ENCODE measurements at places on chromosomes 5 and 9. TPM values are rescaled to one million over a fixed set of nuclear protein-coding genes. Genes with fewer than 3 reads are reported as not detected.

The RMRP gene
- total RNA-seq: 7,466 TPM

The SLC46A2 gene
- total RNA-seq: 0.47 TPM

The NIM1K gene
- total RNA-seq: 1.1 TPM

The CDKN2A gene
- total RNA-seq: 4.9 TPM

The CSF2 gene
- total RNA-seq: not detected

The SPAG8 gene
- 0.97 TPM for total RNA-seq

- no peak for DNase-seq
Measured at GRCh38 chr5:35115920-35116319, 68.2 kb upstream of the AGXT2 start.

- no peak for DNase-seq
Measured at GRCh38 chr5:123244458-123244857, 155.4 kb downstream of the PRDM6 start.

DNA sequence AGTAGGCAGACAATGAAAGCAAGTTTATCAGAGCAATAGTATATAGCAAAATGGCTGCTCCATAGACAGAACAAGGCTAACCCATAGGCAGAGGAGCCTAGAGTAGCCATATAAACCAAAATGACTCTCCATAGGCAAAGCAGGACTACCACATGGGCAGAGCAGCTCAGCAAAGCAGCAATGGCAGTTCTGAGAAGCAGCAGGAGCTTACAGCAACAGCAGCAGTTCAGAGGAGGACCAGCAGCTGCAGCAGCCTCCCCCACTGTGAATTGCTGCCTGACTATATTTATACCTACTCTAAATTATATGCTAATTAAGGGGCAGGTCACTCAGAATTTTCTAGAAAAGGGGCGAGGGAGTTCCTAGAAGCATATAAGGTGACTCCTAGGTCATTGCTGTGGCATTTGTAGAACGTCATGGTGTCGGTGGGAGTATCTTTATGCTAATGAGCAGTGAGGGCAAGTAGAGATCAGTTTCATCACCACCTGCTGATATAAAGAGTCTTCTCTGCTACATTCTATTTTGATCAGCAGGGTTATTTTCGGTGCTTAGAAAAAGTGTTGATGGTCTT is 1115.5 kb downstream of the DTWD2 start:
- DNase-seq: no peak

DNA sequence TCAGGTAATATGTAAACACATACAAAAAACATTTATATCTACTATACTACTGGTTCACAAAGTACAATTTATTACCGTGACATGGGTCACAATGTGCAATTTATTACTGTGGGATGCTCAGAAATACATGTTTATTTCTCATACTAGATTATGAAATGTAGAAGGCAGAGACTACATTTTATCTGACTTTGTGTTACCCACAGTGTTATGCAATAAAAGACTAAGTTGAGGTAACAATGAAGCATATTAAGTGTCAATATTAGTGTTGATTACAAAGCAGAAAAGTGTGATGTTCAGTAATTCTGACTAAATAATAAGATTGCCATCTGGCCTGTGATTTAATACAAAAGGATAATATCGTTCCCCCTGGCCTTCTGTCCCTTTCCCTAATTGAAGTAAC is 42.4 kb downstream of the CPLANE1 start:
- DNase-seq: no peak

DNA sequence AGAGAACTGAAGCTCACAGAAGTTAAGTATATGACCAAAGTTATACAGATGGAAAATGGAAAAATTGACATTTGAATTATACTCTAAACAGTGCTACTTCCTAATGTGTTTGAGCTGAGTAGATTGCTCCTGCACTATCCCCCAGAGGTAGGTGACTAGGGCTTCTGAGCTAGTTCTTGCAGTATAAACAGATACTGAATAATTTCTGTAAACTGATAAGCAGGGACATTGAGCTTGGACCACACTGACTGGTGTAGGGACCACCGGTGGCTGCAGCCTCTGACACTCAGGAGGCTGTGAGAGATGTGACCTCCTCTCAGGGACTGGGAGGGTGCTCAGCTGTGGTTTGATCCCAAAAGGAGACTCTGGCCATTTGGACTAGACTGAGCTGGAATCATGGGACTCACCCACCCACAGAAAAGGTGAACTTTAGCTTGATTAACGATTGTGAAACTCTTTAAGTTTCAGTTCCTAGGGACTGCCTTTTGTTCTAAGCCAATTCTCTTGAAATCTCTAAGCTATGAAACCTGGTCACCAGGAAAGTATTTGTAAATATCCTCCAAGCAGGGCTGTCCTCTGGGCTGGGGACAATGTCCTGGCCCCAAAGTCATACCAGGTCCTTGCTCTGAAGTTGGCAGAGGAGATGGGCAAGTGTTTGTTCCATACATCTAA is 291.5 kb downstream of the SEC61B start:
- no peak for DNase-seq

DNA sequence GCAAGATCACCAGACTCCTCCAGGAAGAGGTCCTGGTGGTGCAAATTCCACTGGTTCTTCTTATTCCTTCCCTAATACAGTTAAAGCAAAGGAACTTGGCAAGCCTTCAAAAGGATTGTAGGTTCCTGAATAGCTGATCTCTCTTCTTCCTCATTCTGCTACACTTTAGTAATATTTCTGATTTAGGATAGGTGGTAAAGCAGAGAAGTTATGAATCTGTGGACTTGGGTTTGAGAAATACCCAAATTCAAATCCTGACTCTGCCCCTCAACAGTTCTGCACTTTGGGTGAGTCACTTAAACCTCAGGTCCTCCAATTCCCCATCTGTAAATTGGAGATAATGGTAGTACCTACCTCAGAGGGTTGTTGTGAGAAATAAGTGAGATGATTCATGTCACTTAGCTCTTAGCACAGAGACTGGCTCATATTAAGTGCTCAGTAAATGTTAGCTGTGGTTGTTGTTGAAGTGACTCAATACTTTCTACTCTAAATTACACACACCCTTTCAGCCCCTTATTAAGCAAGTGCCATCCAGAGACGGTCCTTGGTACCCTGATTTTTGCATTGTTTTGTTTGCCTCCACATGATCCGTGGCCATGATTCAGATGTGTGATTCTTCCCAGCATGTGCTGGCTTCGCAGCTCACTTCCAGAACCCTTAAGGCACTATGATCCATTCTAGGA is 5.2 kb downstream of the SH3RF2 start:
- DNase-seq: no peak

DNA sequence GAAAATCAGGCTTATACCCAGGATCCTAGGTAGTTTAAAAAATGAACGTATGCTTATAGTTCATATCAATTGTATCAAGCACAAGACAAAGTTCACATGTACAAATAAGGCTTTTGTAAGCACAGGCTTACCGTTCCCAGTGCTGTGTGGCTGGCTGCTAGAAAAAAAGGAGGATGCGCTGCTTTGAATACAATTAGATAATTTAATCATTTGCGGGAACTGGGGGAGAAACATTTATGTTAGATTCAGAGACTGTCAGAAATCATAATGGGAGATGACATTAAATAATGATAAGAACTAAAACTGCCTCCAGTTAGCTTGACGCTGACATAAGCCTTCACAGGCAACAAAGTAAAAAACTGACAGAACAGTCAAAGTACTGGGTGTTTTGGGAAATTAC is 93.2 kb downstream of the FNBP1 start:
- DNase-seq: no peak

DNA sequence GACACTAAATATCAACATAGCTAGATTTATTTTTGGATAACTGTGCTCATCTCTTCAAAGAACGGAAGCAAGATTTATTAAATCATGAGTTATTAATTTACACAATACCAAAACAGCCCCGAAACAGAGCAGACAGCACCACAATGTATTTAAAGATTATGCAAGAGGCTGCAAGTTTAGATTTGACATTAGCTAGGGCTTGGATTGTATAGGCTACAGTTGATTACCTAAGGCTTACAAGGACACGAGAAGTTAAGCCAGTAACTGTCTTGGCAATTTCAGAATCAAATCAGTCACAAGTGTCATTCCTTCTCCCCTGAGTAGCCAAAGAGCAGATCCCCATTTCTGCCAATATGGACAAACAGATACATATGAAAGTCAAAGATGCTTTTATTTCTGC is 152.6 kb downstream of the MED27 start:
- DNase-seq: no peak

GRCh38 chr5:133256276-133256675 is 204.5 kb downstream of the HSPA4 start:
- DNase-seq: no peak

DNA sequence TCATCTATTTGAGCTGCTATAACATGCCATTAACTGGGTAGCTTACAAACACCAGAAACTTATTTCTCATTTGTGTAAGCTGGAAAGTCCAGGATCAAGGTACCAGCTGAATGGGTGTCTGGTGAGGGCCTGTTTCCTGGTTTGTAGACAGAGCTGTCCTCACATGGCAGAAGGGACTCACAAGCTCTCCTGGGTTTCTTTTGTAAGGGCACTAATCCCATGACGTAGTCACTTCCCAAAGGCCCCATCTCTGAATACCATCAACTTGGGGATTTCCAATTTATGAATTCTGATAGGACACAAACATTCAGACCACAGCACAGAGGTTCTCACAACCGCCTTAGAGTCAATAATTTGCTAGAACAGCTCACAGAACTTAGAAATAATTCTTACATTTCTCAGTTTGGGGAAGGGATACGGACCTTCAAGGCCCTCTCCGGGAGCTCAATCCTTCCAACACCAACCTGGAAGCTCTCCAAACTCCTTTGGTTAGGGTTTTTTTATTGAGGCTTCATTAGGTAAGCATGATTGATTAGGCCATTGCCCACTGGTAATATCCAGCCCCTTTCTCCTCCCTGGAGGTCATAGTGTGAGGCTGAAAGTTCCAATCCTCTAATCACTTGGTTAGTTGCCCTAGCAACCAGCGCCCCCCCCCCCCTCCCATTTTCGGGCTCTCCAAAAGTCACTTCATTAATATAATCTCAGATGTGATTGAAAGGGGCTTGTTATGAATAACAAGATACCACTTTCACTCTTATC is 7.6 kb upstream of the DNAJA1 start:
- no peak for DNase-seq
